Suprapubic skin (tissue), 4 donors: ENCODE measurements at places on chromosomes 4 and X. TPM values are rescaled to one million over a fixed set of nuclear protein-coding genes. Genes with fewer than 3 reads are reported as not detected.

Gene FREM3
- not detected for total RNA-seq

Gene PAK3
- total RNA-seq = 2.7 TPM

Gene HSFX3
- not detected for total RNA-seq

Gene HHIP
- total RNA-seq = 0.34 TPM

Gene TRO
- total RNA-seq = 3.3 TPM

Gene GASK1B
- 9.7 TPM for total RNA-seq

Gene USP17L21
- total RNA-seq = not detected

Gene RAB40AL
- not detected for total RNA-seq

Gene CXCL9
- 0.19 TPM for total RNA-seq

- H3K4me3 ChIP-seq = no peak overlapping the region
- H3K4me1 ChIP-seq = no peaks in the 10 kb centered on the region
- H3K27ac ChIP-seq = no peak overlapping the region
- DNase-seq = no peak
These were observed 44.7 kb downstream of the SETD7 start for GRCh38 chr4:139511320-139511719.

GRCh38 chrX:154376774-154377173 lies 2.3 kb upstream of the EMD start:
- no peak overlapping the region for H3K4me3 ChIP-seq
- DNase-seq = no peak
- H3K27me3 ChIP-seq = no peaks in the 10 kb centered on the region
- no peaks in the 10 kb centered on the region for H3K36me3 ChIP-seq
- H3K4me1 ChIP-seq = peaks cover 52% of the 10 kb centered on the region

GRCh38 chr4:161419822-161420221 lies 744.0 kb downstream of the FSTL5 start:
- H3K4me3 ChIP-seq = no peak overlapping the region
- H3K27ac ChIP-seq = no peak overlapping the region
- no peaks in the 10 kb centered on the region for H3K4me1 ChIP-seq
- H3K36me3 ChIP-seq = no peaks in the 10 kb centered on the region
- no peaks in the 10 kb centered on the region for H3K27me3 ChIP-seq

DNA sequence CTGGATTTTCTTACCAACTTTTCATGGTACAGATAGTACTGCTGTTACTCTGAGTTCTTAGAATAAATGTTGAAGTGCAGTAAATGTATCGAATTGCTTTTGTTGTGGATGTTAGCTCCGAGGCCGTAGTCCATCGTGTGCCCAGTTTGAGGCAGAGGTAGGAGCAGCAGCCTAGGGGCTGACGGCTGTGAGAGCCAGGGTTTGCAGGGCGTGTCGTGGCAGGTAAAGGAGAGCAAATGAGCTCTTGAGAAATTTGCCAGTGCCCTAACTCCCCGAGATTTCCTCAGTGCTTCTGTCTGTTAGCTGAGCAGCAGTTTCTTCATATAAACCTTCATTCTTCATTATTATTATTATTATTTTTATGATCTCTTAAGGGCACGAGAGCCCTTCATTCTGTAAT lies 21.6 kb downstream of the PRIMPOL start:
- no peak overlapping the region for H3K4me3 ChIP-seq
- H3K27ac ChIP-seq = no peak overlapping the region
- DNase-seq = no peak
- H3K36me3 ChIP-seq = peaks cover 59% of the 10 kb centered on the region

DNA sequence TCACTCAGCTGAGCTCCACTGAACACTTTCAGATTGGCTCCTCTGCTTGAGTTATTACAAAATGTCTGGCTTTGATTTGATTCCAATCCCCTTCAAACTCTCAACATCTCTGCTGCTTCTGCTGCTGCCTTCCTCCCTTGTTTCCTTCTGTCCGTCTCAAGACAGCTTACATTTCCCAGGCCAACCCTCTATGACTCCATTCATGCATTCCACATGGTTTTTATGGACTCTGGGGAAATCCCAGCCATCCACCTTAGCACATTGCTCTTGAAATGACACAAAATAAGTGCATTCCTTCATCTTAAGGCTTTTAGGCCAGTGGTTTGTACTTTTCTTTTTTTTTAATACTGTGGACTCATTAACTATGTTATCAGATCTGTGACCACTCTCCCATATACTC lies 68.5 kb upstream of the TMEM164 start:
- no peaks in the 10 kb centered on the region for H3K4me1 ChIP-seq
- H3K36me3 ChIP-seq = no peaks in the 10 kb centered on the region
- H3K4me3 ChIP-seq = no peak overlapping the region
- no peaks in the 10 kb centered on the region for H3K27me3 ChIP-seq
- H3K27ac ChIP-seq = no peak overlapping the region
- DNase-seq = no peak

DNA sequence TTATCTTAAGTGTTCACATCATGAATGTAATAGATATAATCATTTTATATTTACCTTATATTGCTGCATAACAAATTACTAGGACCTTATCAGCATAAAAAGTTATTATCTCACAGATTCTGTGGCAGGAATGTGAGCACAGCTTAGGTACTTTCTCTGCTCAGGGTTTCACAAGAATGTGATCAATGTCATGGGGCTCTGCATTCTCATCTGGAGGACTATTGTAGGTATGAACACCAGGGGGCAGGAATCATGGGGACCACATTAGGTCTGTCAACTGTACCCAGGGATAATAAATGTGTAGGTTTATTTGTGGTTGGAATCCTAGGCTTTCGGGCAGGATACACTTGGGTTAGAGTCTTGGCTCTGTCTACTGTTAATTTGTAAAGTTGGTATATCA lies 519.2 kb downstream of the ARAP2 start:
- DNase-seq = no peak
- no peaks in the 10 kb centered on the region for H3K4me1 ChIP-seq
- H3K4me3 ChIP-seq = no peak overlapping the region
- no peaks in the 10 kb centered on the region for H3K36me3 ChIP-seq
- no peak overlapping the region for H3K27ac ChIP-seq

GRCh38 chrX:40539214-40540142 lies 41.3 kb upstream of the ATP6AP2 start:
- no peaks in the 10 kb centered on the region for H3K27me3 ChIP-seq
- DNase-seq = peak; percentile 71

GRCh38 chr4:6198278-6198677 lies 2.1 kb downstream of the JAKMIP1 start:
- H3K36me3 ChIP-seq = no peaks in the 10 kb centered on the region
- DNase-seq = peak; percentile 48
- H3K4me3 ChIP-seq = no peak overlapping the region
- peaks cover 21% of the 10 kb centered on the region for H3K4me1 ChIP-seq
- no peak overlapping the region for H3K27ac ChIP-seq
- H3K27me3 ChIP-seq = peaks cover 87% of the 10 kb centered on the region

DNA sequence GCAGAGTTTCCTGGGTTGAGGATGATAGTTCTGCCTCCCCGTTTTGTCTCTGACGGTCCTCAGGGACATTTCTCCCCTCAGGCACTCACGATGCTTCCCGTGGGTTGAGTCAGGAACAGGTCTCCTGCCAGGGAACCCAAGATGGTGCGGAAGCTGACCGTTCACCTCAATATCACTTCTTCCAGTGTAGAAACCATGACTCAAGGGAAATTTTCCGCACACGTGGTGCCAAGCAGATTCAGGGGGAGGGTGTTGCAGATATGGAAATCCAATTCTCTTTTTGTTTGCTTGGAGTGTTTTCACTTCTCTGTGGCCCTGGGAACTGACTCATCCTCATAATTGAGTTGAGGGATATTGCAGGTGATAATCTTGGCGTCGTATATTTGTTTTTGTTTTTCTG lies 46.7 kb downstream of the CXorf49B start:
- H3K27ac ChIP-seq = no peak overlapping the region
- DNase-seq = no peak
- H3K27me3 ChIP-seq = no peaks in the 10 kb centered on the region
- no peaks in the 10 kb centered on the region for H3K36me3 ChIP-seq
- no peak overlapping the region for H3K4me3 ChIP-seq
- H3K4me1 ChIP-seq = no peaks in the 10 kb centered on the region

GRCh38 chr4:101200561-101200960 lies 146.8 kb downstream of the PPP3CA start:
- peaks cover 41% of the 10 kb centered on the region for H3K4me1 ChIP-seq
- no peaks in the 10 kb centered on the region for H3K36me3 ChIP-seq
- DNase-seq = no peak
- no peaks in the 10 kb centered on the region for H3K27me3 ChIP-seq
- H3K4me3 ChIP-seq = no peak overlapping the region

GRCh38 chr4:163353054-163353453 lies 9.4 kb downstream of the NPY5R start:
- no peak for DNase-seq
- H3K36me3 ChIP-seq = no peaks in the 10 kb centered on the region
- peaks cover 4% of the 10 kb centered on the region for H3K27me3 ChIP-seq
- no peak overlapping the region for H3K27ac ChIP-seq

DNA sequence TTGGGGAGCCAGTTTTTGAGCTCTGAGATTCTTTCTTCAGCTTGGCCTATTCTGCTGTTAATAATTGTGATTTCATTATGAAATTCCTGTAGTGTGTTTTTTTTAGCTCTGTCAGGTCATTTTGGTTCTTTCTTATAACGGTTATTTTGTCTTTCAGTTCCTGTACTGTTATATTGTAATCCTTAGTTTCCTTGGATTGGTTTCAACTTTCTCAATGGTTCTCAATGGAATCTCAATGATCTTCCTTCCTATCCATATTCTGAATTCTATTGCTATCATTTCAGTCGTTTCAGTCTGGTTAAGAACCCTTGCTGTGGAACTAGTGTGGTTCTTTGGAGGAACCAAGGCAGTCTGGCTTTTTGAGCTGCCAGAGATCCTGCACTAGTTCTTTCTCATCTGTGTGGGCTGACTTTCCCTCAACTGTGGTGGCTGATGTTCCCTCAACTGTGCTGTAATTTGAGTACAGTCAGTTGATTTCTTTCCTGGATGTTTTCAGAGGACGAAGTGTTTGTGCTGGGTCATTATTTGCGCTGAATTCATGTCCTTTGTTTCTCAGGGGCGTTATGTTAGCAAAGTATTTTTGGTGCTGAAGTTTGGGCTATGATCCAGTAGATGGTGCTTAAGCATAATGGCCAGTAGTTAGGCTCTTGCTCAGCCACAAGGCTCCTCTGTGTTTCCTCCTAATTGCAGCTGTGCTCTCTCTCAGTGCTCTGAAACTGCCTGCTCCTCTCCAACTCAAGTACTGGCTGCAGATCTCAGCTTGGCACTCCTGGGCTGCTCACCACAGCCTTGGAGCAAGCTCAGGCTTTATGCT lies 27.5 kb downstream of the ENPEP start:
- peaks cover 12% of the 10 kb centered on the region for H3K4me1 ChIP-seq
- H3K27me3 ChIP-seq = no peaks in the 10 kb centered on the region
- no peak overlapping the region for H3K27ac ChIP-seq
- no peak for DNase-seq

- no peak for DNase-seq
- peak within 1 kb of the TSS; percentile 63 for H3K4me3 ChIP-seq
- H3K36me3 ChIP-seq = no peaks in the 10 kb centered on the region
- H3K27ac ChIP-seq = peak within 1 kb of the TSS; percentile 34
- H3K4me1 ChIP-seq = no peaks in the 10 kb centered on the region
These were observed at the start of gene GPRASP1 for GRCh38 chrX:102651242-102652011. TSS of gene GPRASP1 (plus strand) at chrX:102651483. CDS start at chrX:102653914, 2,431 bp downstream.

DNA sequence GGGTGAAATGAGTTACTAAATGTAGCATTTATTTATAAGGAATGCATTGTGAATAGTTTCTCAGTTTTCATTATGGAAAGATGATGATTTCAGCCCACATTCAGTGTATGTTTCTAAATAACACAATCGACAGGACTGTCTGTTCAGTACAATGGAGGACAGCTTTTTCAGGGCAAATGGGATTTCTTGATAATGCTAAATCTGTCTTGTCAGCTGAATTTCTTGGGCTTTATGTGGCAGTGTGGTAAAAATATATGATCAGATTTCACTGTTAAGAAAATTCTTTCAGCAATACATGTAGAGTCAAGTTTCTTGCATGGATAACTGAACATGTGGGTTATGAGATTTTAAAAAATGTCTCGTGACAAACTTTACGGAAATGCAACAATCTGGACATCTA lies 150.8 kb downstream of the NPNT start:
- H3K27ac ChIP-seq = no peak overlapping the region
- no peaks in the 10 kb centered on the region for H3K27me3 ChIP-seq
- H3K4me3 ChIP-seq = no peak overlapping the region
- no peaks in the 10 kb centered on the region for H3K36me3 ChIP-seq
- DNase-seq = no peak

DNA sequence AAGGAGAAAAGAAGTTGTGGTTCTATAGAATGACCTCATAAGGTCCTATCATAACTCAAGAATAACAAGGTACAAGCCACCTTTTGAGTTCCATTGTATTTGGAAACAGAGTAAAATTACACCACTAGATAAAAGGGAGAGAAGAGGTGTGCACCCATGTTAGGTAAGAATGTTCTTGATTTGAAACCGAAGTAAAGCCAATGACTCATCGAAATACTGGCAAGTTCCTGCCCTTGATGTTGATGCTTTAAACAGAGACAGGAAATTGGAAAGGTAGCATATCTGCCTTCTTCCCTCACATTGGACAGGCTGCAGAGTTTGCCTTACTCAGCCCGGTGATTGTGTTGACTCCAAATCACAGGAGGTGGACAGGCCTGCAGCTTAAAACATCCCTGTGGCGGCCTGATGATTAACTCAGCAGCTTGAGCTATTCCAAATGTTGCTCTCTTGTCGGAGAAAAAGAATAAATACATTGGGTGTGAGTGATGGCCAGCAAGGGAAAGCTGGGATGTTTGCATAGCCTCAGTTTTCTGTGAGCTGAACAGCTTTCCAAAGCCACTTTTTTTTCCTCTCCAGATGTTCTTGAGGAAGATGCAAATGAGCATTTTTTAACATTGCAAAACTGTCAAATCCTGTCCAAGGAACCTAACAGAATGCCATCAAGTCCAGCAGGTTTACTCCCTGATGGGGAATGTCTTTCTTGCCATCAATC lies 321.1 kb downstream of the NKX6-1 start:
- no peaks in the 10 kb centered on the region for H3K27me3 ChIP-seq
- H3K27ac ChIP-seq = no peak overlapping the region
- no peak for DNase-seq
- no peak overlapping the region for H3K4me3 ChIP-seq

- no peaks in the 10 kb centered on the region for H3K4me1 ChIP-seq
- DNase-seq = no peak
- H3K4me3 ChIP-seq = no peak overlapping the region
- H3K27ac ChIP-seq = no peak overlapping the region
These were observed 50.6 kb downstream of the ATP11C start for GRCh38 chrX:139882299-139882698.

DNA sequence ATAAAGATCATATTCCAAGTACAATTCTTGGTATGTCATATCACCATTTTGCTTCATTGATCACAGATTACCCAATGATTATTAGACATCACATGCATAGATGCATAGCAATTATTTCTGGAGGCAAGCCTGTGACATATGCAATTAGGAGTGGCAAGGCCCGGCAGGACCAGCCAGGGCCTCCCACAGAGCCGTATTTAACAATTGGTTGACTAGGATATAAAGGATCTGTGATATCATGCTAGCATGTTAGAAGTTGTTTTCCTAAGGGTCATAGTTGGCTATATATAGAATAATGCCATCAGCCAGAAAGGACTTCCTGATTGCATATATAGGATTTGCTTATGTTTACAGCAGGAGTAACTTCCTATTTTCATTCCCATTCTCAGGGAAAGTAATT lies 103.5 kb upstream of the OTUD4 start:
- H3K27me3 ChIP-seq = no peaks in the 10 kb centered on the region
- H3K27ac ChIP-seq = no peak overlapping the region
- no peak for DNase-seq
- H3K4me3 ChIP-seq = no peak overlapping the region
- no peaks in the 10 kb centered on the region for H3K4me1 ChIP-seq
